ENCODE measurements at places on chromosomes 4 and X.

DNA sequence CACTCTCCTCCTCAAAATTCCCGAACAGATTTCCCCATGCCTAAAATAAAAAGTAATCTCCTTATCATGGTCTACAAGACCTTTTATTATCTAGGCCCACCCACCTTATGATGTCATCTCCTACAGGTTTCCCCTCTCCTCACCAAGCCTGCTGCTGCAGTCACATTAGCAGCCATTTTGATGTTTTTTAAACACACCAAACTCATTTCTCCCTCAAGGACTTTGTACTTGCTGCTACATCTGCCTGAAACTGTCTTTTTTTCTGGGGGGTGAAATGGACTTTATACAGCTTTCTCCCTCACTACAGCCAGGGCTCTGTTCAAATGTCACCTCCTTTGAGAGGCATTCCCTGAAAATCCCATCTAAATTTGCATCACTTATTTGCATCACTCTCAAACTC is 90.2 kb upstream of the TAB3 start:
- no peak for ATAC-seq

DNA sequence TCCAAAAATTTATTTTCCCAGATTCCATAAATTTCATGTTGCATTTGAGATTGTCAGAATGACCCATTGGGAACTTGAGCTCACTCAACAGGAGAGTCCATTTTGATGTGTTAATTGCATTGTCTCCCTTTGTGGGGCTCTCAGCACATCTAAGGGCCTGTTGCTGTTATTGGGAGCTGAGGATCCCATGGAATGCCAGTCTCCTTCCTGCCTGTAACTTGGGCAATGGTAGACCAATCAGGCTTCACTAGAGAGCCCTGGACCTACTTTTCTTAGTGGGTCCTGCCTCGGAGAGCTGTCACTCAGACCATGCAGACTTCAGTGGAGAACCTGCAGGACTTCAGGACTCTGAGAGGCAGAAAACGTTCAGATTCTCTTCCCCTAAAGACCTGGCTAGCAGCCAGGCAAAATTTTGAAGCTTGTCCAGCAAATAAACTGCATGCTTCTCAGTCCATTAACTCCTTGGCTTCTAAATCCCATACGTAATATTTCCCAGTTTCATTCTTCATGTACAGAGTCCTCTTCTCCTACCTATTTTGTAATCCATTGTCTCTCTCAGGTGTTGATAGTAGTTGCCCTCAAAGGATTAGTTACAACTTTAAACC is 25.1 kb downstream of the OCRL start:
- no peak for ATAC-seq

DNA sequence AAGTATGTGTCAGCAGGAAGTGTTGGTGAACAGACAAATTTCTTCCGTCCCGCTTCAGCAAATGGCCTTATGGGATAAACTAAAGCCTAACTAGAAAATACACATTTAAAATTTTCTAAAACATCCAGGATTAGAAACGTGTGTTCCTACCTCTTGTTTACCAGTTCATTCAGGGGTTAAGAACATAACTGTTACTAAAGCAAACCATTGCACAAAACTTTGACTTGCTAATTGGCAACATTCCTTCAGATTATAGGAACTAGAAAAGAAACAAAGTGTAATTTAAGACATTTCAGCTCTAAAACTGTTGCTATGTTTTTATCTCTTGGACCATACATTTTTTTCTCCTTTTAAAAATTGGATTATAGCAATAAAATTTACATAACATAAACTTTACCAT is 39.5 kb upstream of the CXCL13 start:
- ATAC-seq, result no peak

GRCh38 chr4:11824566-11824965 is 395.9 kb upstream of the HS3ST1 start:
- ATAC-seq, result no peak

DNA sequence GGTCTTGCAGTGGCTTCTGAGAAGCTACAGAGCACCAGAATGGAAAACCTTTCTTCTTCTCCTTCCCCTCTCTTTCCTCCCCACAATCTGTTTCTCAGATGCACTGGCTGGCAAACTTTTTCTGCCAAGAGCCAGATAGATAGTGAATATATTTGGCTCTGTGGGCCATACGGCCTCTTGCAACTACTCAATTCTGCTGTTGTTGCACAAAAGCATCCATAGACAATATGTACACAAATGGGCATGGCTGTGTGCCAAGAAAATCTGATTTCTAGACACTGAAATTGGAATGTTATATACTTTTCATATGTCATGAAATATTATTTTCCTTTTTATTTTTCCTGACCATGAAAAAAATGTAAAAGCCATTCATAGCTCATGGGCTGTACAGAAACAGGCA is 3.1 kb downstream of the PHEX start:
- no peak for ATAC-seq

GRCh38 chrX:81390237-81390636 is 188.3 kb downstream of the SH3BGRL start:
- ATAC-seq, result no peak

DNA sequence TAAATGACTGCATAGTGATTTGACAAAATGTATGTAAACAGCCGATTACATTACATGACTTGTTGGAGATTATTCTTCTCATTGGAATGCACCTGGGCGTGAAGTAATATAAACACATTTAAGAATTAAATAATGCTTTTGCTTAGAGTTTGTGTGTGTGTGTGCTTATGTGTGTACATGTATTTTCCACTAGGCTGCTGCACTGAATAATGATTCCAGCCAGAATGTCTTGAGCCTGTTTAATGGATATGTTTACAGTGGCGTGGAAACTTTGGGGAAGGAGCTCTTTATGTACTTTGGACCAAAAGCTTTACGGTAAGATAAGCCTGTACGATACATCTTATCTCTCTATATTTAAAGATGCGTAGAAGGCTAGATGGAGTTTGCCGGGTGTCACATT is 12.6 kb downstream of the NEIL3 start:
- no peak for ATAC-seq

- no peak for ATAC-seq
These were observed 177.4 kb upstream of the SCML1 start for GRCh38 chrX:17559728-17560379.

DNA sequence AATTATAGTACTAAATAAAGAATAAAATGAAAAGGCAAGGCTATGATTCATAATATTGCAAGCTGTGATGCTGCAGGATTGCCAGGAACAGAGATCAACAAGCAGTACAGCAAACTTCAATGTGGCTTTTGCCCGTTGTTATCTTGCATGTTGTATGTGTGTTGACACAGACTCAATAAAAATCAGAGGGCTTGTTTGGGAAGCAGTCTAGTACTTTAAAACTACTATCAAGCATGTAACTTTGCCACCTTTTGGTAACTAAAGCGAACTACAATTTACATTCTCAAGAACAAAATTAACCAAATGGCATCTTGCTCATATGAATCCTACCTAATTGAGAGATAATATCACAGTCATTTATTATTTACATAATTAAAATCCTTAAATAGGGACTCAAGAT is 79.8 kb upstream of the GPM6A start:
- ATAC-seq, result no peak

GRCh38 chr4:155403886-155404285 is 27.1 kb upstream of the MAP9 start:
- ATAC-seq, result no peak

DNA sequence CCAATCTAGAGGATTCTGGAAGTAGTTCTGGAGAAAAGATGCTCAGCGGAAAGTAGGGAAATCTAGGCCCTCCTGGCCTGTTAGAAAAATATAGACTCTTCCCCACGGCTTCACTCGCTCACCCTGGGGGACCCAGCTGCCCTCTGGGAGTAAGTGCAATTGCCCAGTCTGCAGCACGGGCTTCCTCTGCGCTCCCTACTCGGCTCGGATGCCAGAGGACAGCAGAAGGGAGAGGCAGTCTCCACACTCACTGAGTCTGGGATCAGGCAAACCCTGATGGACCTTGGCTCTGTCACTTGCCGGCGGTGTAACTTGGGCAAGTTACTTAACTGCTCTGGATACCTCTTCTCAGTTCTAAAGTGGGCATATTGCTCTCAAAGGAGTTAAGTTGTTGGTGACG is 2.1 kb downstream of the SHISA3 start:
- no peak for ATAC-seq
